ENCODE measurements at places on chromosomes 5 and 9.

DNA sequence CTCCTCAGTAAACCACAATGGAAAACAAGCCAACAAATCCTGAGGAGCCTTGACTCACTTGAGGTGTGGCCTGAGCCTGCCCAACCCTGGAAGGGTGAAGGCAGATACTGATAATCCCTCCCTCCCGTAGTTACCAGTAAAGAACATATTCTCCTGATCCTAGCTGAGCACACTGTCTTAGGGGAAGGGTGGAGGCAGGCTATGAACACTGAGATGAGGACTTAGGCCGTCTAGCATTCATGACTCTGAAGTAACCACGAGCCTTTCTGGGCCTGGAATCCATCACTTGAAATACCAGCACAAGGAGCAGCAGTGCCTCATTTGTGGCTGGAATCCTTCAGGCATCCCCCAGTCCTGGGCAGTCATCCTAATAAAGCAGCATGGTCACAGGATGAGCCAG, 124.5 kb upstream of the PRLR start:
- DNase-seq: no peak

DNA sequence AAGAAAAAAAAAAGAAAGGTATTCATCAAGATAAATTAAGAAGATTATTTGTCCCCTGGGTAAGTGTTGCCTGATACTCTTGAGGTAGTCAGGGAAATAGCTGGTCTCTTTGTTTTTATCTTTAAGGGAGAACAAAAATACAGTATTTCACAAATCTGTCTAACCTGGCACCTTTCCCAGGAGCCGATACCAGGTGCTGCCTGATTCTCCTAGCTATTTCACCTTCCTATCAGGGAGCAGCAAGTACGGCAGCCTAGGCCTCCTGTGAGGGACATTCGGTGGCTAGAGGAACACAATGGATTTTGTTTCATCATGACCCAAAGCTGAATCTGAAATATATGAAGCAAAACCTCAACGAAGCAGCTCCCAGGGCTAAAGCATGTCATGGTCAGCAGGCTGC, 86.0 kb downstream of the TARS1 start:
- no peak for DNase-seq

DNA sequence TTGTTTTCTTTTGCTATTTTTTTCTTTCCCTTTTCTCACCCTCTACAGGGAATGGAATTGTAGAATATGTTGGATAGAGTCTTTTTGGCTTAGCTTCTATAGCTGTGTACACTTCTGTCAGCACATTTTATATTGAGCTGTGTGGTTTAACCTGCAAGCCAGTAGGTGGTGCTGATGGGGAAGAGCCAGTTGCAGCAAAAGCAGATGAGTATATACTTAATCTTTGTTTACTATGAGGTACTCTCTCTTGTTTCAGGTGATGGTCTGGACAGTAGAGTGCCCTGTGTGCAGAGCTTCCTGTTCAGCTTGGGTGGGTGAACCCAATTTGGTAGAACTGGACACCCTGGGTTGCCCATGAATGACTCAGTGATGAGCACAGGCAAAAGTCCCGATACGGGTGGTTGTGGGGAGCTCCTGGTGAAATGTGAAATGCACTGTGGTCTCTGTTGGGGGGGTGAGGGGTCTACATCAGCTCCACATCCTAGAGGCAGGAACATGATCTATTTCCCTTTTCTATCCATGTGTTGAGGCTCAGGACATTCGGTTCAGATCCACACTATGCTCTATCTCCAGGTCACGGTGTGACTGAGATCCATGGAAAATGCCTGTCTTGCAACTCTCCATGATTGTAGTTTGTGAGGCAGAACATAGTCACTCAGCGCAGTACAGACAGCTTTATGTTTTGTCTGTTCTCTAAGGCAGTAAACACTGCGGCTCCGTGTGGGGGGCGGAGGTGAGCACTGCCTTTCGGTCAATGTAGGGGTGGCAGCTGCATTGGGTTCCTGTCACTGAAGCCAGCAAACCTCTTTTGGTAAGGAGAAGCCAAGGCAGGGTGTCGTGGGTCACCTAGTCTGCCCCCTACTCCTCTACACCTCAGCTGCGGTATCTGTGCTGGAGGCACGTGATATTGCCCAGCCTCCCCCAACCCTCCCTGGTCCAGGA, 353.2 kb downstream of the PRR16 start:
- no peak for DNase-seq

GRCh38 chr9:135410831-135411473, 68.6 kb upstream of the PPP1R26 start:
- no peak for DNase-seq

GRCh38 chr9:116271340-116271739, 117.7 kb downstream of the PAPPA start:
- DNase-seq: no peak

DNA sequence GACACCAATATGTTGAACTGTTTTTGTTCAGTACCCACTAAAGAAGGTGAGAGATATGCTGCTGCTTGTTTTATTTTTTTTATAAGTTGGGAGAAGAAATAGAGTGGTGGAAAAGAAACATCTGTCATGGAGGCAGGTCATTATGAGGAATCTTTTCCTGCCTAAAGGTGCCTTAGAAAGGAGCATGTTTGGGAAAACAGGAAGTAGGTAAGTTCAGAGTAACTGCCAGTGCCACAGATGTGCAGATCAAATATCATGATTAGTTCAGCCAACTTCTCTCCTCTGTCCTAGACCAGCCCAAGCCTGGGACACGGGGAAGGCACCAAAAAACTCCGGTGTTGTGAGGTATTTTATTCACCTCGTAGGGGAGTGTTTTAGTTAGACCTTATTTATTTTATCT, 144.2 kb downstream of the MAN2A1 start:
- DNase-seq: no peak

DNA sequence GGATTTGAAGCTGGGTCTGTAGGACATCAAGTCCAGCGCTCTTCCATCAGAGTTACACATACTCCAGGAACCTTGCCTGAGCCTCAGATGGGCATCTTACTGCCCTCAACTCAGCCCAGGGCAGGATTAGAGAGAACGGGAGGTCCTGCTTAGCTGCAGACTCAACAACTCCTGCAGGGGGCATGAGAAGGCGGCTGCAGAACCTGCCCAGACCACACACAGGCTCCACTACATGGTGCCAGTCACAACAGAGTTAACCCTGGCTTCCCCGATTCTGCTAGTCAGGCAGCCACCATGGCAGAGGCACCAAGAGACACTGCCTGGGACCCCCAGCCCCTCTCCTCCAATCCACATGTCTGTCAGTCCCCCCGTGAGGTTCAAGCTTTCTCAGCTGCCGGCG, 23.9 kb upstream of the CPLX2 start:
- no peak for DNase-seq

GRCh38 chr9:116877072-116877471, 190.0 kb downstream of the TRIM32 start:
- no peak for DNase-seq

GRCh38 chr5:178086266-178086665, 27.1 kb upstream of the N4BP3 start:
- no peak for DNase-seq

- DNase-seq: no peak
These were observed 264.4 kb upstream of the MSX2 start for GRCh38 chr5:174459832-174460448.

DNA sequence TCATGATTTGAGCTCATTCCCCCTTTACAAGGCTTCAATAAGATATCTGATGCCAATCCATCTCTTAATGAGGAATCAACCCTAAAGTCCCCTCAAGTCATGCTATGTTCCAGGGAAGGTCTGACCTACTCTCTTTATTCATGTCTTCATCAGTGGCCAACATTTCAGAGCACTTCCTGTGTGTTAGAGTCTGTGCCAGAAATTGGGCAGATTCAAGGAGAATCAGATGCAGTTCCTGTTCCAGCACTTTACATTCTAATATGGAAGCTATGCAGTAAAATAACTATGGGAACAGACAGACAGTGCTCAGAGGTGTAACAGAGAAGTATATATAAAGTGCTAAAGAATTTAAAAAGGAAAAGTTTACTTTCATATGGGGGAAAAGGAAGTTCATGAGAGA, 193.4 kb upstream of the NR4A3 start:
- DNase-seq: no peak

GRCh38 chr5:174273325-174273724, 227.8 kb downstream of the NSG2 start:
- no peak for DNase-seq

Measured in left ventricle myocardium superior (tissue), 1 donor.